Cardiac muscle cell (in vitro differentiated cells and primary cell): ENCODE measurements at places on chromosomes 4 and X.

DNA sequence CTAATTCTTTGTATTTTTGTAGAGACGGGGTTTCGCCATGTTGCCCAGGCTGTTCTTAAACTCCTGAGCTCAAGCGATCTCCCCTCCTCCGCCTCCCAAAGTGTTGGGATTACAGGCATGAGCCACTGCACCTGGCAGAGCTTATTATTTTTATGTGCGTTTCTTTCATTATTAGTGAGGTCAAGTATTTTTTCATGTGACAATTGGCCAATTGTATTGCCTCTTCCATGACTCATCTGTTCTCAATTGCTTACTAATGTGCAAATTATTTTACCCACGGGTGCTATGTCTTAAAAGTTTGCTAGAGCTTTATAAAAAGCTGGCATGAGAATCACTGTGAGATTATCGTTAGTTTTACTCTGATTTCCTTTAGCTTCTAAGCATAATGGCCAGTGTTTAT lies 13.0 kb upstream of the ARX start:
- peak; percentile 56 for DNase-seq

GRCh38 chr4:187887906-187888305 lies 107.7 kb upstream of the ZFP42 start:
- no peak for DNase-seq

- no peak for DNase-seq
Measured at GRCh38 chr4:88857588-88857987, 160.0 kb upstream of the NAP1L5 start.

DNA sequence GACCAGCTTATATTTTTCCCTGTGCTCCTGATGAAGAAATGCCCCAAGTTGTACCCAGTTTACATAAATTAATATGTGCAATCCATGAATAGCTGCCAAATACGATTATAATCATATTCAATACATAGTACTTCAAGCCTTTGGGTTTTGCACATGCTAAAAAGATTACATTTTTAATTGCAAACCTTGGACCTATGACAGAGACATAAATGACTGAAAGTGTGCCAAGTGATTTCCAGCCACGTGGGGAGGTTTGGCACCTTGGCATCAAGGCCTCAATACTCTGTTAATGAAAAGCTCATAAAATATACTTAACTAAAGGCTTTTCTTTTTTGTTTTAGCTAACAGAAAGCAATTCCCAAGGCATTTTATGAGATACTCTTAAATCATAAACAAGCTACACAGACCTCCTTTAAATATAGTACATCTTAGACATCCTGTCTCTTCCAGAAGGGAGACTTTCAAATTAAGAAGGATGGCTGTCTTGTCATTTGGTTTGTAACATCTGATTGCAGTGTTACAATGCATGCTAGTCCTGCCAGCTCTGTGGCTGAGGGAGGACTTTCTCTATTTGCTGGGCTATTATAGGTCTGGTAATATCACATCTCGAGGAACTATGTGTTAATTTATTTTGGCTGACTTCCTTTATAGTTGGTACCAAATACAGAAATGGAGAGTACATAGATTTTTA lies 404.1 kb downstream of the AFF2 start:
- no peak for DNase-seq

GRCh38 chr4:185127021-185127925 lies 15.8 kb upstream of the SLC25A4 start:
- peak; percentile 38 for DNase-seq
